NCI-H2081 treated with DMSO at 0.1 percent for 48 hours (cell line): ENCODE measurements at places on chromosomes 1 and 21.
A peak's percentile ranks its signal among the peaks of the same experiment; 100 is the strongest.

DNA sequence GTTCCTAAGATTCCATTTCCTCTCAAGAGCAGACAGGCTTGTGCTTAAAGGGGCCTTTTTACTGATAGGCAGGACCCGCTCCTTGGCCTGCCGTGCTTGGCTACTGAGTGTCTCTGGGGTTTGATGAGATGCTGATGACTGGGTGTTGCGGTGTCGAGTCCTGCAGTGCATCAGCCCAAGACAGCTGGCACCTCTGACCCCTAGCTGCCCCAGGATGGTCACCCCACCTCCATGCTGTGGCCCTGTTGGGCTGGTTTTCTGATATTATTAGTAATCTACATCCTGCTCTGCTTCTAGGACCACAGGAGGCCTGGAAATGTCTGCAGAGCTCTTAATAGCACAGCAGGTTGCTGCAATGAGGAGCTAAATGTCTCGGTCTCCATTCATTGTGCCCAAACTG, 28.7 kb downstream of the LRRC71 start:
- DNase-seq = no peak

DNA sequence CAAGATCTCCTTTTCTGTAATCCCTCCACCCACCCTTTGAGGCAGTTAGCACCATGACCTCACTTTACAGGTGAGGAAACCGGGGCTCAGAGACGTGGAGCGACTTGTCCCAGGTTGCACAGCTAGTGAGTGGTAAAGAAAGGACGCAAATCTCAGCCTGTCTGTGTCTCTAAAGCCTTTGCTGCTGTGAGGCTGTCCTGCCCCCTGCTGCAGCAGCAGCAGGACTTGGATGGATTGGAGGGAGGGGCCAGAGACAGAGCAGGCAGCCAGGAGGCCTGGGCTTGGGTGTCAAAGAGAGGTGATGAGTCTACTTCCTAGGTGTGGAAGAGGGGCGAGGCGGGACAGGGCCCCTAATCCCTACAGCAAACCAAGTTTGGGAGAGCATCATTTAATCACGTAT, 69.6 kb downstream of the PTPRU start:
- no peak for DNase-seq

- no peak for DNase-seq
These were observed 38.3 kb downstream of the NEXN start for GRCh38 chr1:77926561-77927357.

- no peak for DNase-seq
These were observed 33.9 kb downstream of the C1orf141 start for GRCh38 chr1:67100833-67101232.

DNA sequence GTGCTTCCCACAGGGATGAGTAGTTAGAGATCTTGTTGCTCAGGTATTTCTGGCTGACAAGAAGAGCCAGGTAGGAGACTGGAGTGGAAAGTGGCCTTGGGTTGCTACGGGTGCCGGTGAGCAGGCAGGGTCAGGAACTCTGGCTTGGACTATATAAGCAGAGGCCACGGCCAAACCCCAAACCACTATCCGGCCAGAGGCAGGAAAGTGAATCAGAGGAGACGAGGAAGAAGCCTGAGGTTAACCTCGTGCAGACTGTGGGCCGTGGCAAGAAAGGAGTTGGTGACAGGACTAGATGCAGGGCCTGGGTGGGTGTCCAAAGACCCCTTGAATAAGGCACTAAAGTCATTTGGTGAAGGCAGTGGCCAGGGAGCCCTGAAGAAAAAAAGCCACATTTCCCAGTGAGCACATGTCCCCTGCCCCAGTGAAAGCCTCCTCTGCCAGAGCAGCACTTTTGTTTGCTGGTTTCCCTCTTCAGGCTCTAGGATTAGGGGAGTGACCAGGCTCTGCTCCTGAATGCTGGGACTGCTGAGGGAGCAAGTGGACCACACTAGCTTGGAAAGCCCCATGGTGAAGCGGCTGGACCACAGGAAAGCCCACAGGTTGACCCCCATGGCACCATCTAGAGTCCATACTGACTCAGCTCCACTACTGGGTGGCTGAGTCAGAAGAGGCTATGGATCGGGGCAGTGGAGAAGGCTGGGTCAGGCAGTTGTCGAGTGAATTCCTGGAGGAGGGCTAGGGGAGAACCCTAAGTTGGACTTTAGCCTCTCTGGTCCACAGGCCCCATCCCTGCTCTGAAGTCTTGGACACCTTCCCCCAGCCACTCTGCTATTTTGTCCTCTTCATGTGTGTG, 23.4 kb downstream of the CSF1 start:
- no peak for DNase-seq

DNA sequence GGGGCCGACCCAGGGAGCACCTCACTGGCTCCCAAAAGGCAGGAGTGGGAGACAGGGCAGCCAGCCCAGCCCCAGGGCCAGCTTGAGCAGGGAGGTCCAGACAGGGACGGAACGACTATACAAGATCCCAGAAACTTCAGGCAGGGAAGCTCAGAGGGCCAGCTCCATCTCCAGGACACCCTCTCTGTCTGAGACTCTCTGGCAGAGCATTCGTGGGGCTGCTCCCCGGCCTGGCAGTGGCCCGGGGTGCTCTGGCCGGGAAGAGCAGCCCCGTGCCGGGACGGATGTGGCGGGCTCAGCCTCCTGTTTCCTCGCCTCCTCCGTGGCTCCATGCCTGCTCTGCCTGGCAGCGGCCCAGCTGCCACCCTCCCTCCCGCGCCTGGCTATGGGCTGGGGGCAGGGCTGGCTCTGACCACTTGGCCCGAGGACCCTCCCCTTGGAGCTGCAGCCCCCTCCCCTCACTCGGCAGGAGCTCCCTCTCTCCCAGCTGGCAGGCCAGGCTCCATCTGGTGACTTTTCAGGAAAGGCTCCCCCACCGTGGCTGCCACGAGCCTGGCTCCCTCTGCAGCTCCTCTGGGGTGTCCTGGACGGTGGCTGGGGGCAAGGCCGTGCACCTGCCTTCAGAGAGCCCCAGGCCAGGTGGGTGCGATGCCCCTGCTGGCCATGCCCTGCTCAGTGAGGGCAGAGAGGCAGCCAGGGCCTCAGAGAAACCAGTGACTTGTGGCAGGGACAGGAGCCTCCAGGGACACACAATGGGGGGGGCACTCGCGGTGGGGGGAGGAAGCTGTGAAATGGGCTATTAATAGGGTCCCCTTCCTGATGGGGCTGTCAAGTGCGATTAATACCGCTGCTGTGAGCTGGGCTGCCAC, 5.6 kb upstream of the PLCH2 start:
- DNase-seq = no peak

DNA sequence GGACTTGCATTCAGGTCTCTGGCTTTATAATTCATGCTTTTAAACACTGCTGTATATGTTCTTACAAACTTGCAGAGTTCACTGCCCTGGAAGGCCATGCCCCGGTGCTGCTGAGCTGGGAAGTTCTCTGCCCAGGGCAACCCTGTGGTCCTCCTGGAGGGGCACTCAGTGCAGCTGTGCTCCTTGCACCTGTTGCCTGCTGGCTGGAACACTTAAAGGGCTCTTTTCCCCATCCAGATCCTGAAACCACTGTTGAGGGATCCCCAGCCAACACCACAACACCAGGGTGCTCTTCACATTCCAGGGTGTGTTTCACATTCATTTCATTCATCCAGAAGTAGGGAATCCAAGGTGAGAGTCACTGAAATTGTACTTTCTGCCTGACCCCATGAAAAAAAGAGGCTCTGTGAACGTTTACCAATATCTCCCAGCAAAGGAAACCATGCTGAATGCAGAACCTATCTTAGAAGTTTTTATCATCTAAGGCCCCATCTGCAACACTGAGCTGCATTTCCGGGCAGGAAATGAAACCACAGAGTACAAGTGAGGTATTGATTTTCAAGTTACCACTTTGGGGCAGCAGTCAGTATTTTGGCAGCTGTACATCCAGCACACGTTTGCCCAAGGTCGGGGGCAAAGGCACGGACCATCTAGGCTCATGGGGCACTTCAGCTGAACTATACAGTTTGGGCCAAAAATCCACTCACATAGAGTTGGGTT, 16.4 kb upstream of the KIAA0040 start:
- no peak for DNase-seq

GRCh38 chr1:65113298-65113697, 34.7 kb upstream of the AK4 start:
- DNase-seq = no peak

- DNase-seq = peak; percentile 54
These were observed 35.4 kb downstream of the RSPH1 start for GRCh38 chr21:42460391-42461184.

DNA sequence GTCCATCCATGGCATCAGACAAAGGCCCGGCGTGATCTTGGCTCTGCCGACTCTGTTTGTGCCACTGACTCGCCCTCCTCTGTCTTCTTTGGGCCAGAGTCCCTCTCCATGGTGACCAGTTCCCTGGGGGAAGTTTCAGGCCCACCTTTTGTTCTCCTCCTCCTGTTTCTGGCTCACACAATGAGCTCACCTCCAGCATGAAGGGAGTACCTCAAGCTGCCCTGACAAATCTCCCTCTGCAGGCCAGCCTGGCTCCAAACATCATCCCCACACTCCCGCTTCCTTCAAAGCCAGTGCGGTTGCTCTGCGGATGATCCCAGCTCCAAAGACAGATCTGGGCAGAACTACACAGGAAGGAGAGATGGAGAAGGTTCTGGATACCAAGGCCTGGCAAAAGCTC, 576.6 kb downstream of the NPHP4 start:
- no peak for DNase-seq

DNA sequence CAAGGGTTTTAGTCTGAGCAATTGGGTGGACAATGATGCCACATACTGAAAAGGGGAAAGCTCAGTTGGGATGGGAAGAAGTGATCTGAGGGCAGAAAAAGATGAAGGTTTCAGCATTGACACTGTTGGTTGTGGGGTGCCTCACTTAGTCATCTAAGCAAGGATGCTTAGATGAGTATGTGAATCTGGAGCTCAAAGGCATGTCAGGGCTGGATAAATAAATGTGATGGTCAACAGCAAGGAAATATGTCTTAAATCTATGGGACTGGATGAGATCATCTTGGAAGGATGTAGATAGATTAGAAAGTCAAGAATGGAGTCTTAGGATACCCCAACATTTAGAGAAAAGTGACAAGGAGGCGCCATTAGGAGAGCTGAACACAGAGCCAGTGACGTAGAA, 114.6 kb downstream of the ZBTB18 start:
- DNase-seq = no peak

- DNase-seq = peak; percentile 74
These were observed 3.3 kb upstream of the FCRL6 start for GRCh38 chr1:159798893-159799292.

DNA sequence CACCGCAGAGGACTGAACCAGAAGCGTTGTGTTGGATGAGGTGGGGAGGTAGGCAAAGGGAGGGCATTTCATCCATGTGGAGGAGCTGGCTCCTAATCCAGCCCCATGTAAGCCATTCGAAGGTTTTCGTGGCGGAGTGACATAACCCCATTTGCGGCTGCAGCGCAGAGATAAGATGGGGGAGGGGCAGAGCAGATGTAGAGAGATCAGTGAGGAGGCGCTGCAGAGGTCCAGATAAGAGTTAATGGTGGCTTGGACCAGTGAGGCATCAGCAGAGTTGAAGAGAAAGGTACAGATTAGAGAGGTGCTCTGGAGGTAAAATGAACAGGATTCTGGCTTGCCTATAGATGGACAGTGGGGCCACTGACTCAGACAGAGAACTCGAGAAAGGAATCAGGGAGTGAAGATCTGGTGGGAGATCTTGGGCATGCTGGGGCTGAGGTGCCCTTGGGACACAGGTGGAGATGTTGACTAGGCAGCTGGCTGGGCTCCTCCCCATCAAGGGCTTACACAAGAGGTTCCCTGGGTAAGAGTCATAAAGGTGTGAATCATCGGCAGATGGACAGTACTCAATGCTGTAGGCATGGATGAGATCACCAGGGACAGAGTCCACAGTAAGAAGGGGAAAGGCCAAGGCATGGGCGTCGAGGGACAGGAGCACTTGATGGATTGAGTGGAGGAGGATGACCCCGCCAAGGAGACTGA, 7.8 kb upstream of the PTPRF start:
- DNase-seq = no peak

DNA sequence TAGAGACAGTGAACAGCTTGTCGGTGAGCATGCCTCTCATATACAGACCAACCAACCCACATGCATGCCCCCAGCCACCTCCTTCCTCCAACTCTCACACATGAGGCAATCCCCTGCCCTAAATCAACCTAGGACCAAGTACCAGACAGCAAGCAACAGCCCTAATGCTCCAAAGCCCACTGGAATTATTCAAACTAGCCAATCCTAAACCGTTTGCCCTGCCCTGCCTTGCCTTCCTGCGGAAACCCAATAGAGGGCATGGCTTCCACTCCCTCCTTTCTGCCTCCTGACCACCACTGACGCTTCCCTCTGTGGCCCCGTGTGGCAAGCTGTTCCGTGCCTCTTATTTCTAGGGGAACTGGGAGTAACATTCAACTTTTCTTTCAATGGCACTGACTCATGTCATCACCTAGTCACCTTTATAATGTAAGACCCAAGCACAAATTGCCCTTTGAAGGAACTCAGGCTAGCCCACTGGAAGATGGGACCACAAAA, 129.3 kb upstream of the GJB5 start:
- DNase-seq = no peak

- DNase-seq = no peak
These were observed 15.3 kb downstream of the CD55 start for GRCh38 chr1:207336559-207337467.
